ENCODE measurements at places on chromosomes 5 and 9. TPM values are rescaled to one million over a fixed set of nuclear protein-coding genes. Genes with fewer than 3 reads are reported as not detected.

The TMEM232 gene
- not detected for total RNA-seq

The SURF6 gene
- 28.5 TPM for total RNA-seq

The CDHR2 gene
- total RNA-seq: not detected

The WDR38 gene
- not detected for total RNA-seq

The FAT2 gene
- total RNA-seq: not detected

The ITGA2 gene
- 16.6 TPM for total RNA-seq

The PCDHB7 gene
- total RNA-seq: not detected

The UBTD2 gene
- total RNA-seq: 14.1 TPM

The IL17B gene
- total RNA-seq: not detected

The ERGIC1 gene
- 341 TPM for total RNA-seq

The GPX3 gene
- 12.1 TPM for total RNA-seq

The SMC5 gene
- 13.5 TPM for total RNA-seq

The MEGF10 gene
- not detected for total RNA-seq

The SLC6A7 gene
- not detected for total RNA-seq

The FAM169A gene
- 3.1 TPM for total RNA-seq

The IL4 gene
- total RNA-seq: not detected

The PCDHA12 gene
- 2.3 TPM for total RNA-seq

The TMEM174 gene
- total RNA-seq: not detected

The CARTPT gene
- total RNA-seq: not detected

The PIP5K1B gene
- total RNA-seq: not detected

The LEAP2 gene
- 1.0 TPM for total RNA-seq

The TMED7 gene
- total RNA-seq: 65.3 TPM

The DNM1 gene
- total RNA-seq: 59.8 TPM

The ADAMTS2 gene
- total RNA-seq: 0.07 TPM

The PDGFRB gene
- 0.13 TPM for total RNA-seq

The SVEP1 gene
- 2.1 TPM for total RNA-seq

The SH3GL2 gene
- not detected for total RNA-seq

The ASTN2 gene
- 6.5 TPM for total RNA-seq

The LRRC14B gene
- not detected for total RNA-seq

The PCDHB6 gene
- 0.78 TPM for total RNA-seq

The TTLL11 gene
- total RNA-seq: 4.1 TPM

The HNRNPA0 gene
- 52.1 TPM for total RNA-seq

The GARIN3 gene
- not detected for total RNA-seq

All from A549 treated with ZK216348 at 1 μM for 4 hours (cell line).